Spinal cord (tissue), 10 donors: ENCODE measurements at places on chromosomes 13 and 19.

GRCh38 chr13:110942248-110942981 is 27.5 kb upstream of the ANKRD10 start:
- no peaks in the 10 kb centered on the region for H3K4me1 ChIP-seq
- no peaks in the 10 kb centered on the region for H3K36me3 ChIP-seq
- no peak for DNase-seq

GRCh38 chr19:5978606-5979552 is 939 bp upstream of the RANBP3 start:
- no peaks in the 10 kb centered on the region for H3K27me3 ChIP-seq
- peak overlapping the region; percentile 74 for H3K4me3 ChIP-seq
- H3K36me3 ChIP-seq, result peaks cover 16% of the 10 kb centered on the region
- H3K27ac ChIP-seq, result peak overlapping the region; percentile 84

- no peaks in the 10 kb centered on the region for H3K27me3 ChIP-seq
- no peaks in the 10 kb centered on the region for H3K36me3 ChIP-seq
- no peak overlapping the region for H3K27ac ChIP-seq
- H3K4me1 ChIP-seq, result no peaks in the 10 kb centered on the region
Measured at GRCh38 chr13:74867460-74867859, 614.5 kb downstream of the TBC1D4 start.

- no peaks in the 10 kb centered on the region for H3K27me3 ChIP-seq
- no peak for DNase-seq
- H3K4me1 ChIP-seq, result peaks cover 8% of the 10 kb centered on the region
- peaks cover 71% of the 10 kb centered on the region for H3K36me3 ChIP-seq
- H3K4me3 ChIP-seq, result no peak overlapping the region
- H3K27ac ChIP-seq, result no peak overlapping the region
Measured at GRCh38 chr19:5255602-5256231, 84.9 kb downstream of the PTPRS start.

DNA sequence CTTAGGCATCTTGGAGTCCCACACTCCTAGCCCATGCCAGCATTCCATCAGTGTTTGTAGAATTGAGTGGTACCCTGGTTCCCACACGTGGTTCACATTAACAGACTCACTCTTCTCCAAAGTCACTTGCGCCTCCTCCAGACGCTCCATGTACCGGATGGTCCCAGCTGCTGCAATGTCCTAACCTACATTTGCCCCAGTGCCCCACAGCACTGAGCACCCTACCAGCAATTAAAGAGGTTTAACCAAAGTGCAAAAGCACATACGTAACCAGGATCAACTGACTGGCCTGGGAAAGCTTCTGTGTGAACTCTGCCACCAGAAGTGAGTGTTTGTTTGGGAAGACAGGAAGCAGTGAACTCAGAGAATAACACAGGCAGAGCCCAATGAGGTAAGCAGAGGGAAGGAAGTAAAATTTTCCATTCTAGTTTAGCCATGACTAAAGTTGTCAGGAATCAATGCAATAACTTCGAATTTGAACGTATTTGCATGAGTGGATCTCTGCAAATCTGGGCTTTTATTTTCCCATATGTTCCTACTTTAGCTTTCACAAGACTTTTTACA is 7.3 kb upstream of the MEDAG start:
- no peak for DNase-seq
- peaks cover 4% of the 10 kb centered on the region for H3K4me1 ChIP-seq
- H3K27me3 ChIP-seq, result peaks cover 2% of the 10 kb centered on the region
- peak overlapping the region; percentile 26 for H3K27ac ChIP-seq

- H3K4me1 ChIP-seq, result peaks cover 50% of the 10 kb centered on the region
- peak overlapping the region; percentile 35 for H3K27ac ChIP-seq
- peak overlapping the region; percentile 68 for H3K4me3 ChIP-seq
- H3K36me3 ChIP-seq, result peaks cover 9% of the 10 kb centered on the region
- H3K27me3 ChIP-seq, result no peaks in the 10 kb centered on the region
- no peak for DNase-seq
Measured at GRCh38 chr19:10568062-10568825, 535 bp downstream of the CDKN2D start.

DNA sequence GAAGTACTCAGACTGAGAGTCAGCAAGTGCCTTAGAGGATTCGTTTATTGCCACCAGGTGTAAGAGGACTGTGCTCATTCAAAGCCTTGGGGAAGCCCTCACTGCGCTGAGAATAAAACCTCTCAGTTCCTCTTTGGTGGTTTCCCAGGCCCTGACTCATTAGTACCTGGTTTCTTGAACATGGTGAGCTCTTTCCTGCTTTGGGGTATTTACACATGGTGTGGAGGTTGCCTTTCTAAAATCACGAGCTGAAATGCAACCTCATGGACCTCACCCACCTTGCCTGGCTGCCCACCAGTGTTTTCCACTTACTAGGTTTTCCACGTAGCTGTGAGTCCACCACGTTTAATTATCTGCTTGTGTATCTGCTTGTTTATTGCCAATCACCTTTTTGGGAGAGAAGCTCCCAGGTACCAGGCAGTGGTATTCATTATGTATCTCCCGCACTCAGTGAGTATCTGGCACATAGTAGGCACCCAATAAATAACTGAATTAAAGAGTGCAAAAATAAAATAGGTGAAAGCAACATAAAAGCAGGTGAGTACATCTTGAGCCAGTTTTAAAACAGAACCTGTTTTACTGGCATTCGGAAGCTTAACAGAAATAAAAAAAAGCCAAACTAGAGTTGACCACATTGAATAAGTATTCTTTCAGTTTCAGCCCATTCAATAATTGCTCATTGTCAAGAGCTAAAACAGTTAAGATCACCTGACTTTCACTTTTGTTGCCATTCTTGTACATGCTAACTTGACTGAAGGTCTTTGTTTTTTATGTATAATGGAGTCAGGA is 533.0 kb downstream of the MYO16 start:
- no peak overlapping the region for H3K27ac ChIP-seq
- H3K4me3 ChIP-seq, result no peak overlapping the region
- H3K36me3 ChIP-seq, result peaks cover 2% of the 10 kb centered on the region

DNA sequence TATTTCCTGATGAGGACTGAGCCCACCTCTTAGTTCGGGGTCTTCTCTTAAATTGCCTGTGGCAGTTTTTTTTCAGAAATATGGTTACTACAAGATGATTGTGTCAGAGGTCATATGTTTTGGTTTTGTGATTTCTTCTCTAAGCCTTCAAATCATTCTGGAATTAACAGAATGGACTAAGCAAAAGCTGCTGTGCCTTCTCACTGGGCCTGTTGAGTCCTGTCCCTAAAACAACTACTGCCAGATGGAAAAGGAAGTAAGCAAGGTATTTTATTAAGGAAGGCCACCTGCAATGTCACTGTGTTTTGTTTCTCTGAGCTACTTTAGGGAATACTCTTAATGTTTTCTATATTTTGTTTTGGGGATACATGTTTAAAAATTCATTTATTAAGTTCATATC is 470.8 kb downstream of the PCDH20 start:
- H3K27ac ChIP-seq, result no peak overlapping the region
- DNase-seq, result no peak
- H3K4me1 ChIP-seq, result no peaks in the 10 kb centered on the region
- no peak overlapping the region for H3K4me3 ChIP-seq

- no peak overlapping the region for H3K4me3 ChIP-seq
- H3K27ac ChIP-seq, result peak overlapping the region; percentile 1
- DNase-seq, result no peak
- peaks cover 26% of the 10 kb centered on the region for H3K36me3 ChIP-seq
- peaks cover 72% of the 10 kb centered on the region for H3K4me1 ChIP-seq
- peaks cover 5% of the 10 kb centered on the region for H3K27me3 ChIP-seq
Measured at GRCh38 chr19:41327576-41328156, 17.7 kb downstream of the CCDC97 start.

DNA sequence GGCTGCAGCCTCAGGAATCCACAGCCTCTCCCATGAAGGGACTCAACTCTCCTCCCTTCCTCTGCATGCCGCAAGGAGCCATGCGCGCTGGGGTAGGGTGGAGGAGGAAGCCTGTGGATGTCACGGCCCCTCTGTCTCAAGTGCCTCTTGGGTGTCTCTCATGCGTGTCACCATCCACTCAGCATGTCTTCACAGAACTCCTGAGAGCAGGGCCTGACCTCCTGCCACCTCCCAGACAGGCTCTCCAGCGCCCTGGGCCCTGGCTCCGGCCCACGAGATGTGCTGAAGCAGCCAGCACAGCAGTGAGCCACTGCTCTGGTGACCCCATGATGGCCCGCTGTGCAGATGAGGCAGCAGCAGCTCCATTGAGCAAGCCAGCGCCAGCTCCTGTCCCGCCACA is 25.9 kb upstream of the SPACA7 start:
- peaks cover 16% of the 10 kb centered on the region for H3K27me3 ChIP-seq
- no peaks in the 10 kb centered on the region for H3K36me3 ChIP-seq
- H3K4me3 ChIP-seq, result no peak overlapping the region
- H3K4me1 ChIP-seq, result peaks cover 13% of the 10 kb centered on the region
- no peak overlapping the region for H3K27ac ChIP-seq

DNA sequence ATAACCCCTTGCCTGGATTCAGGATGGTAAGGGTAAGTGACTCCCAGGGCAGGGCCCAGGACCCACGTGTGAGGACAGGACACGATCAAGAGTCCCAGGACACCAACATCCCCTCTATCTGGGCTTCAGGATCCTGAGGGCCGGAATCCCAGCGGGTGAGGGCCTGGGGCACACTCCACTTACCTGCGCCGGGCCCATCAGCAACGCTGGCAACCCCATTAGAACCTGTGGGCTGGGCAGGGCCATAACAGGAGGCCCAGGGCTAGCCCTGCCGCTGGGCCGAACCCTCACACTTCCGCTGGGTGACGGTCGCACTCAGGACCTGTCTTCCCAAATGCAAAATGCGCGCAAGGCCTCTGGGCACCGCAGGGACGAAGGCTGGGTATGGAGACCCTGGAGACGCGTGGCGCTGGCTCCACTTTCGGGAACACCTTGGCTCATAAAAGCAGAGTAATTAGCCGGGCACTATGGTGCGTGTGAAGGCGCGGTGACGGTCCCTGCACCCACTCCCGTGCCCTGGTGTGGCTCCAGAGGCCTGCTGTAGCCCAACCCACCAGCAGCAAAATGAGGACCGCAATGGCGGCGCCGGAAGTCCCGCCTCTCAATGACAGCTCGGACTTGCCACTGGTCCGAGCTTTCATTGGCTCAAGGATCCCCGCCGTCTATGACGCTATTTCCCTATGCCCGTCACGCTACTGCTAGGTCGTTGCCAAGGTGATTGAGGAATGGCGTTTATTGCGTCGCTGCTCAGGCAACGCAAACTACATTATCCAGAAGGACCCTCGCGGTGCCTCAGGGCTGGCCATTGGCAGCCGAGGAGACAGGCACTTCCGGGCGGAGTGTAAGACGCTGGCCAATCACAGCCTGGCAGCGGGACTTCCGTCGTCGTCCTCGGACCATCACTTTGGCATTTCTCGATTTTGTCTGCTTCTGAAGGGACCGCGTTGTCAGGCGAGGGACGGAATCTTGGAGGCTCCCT is at the start of gene ZNF132:
Gene ZNF132, minus strand, starts transcription at position 578 of the 979 bp plus-strand sequence. Its CDS starts 332 bp downstream, at position 246.
- peak; percentile 99 for DNase-seq
- peaks cover 20% of the 10 kb centered on the region for H3K4me1 ChIP-seq
- H3K27ac ChIP-seq, result peak within 1 kb of the TSS; percentile 77
- H3K36me3 ChIP-seq, result peaks cover 28% of the 10 kb centered on the region
- H3K4me3 ChIP-seq, result peak within 1 kb of the TSS; percentile 81
- no peaks in the 10 kb centered on the region for H3K27me3 ChIP-seq

DNA sequence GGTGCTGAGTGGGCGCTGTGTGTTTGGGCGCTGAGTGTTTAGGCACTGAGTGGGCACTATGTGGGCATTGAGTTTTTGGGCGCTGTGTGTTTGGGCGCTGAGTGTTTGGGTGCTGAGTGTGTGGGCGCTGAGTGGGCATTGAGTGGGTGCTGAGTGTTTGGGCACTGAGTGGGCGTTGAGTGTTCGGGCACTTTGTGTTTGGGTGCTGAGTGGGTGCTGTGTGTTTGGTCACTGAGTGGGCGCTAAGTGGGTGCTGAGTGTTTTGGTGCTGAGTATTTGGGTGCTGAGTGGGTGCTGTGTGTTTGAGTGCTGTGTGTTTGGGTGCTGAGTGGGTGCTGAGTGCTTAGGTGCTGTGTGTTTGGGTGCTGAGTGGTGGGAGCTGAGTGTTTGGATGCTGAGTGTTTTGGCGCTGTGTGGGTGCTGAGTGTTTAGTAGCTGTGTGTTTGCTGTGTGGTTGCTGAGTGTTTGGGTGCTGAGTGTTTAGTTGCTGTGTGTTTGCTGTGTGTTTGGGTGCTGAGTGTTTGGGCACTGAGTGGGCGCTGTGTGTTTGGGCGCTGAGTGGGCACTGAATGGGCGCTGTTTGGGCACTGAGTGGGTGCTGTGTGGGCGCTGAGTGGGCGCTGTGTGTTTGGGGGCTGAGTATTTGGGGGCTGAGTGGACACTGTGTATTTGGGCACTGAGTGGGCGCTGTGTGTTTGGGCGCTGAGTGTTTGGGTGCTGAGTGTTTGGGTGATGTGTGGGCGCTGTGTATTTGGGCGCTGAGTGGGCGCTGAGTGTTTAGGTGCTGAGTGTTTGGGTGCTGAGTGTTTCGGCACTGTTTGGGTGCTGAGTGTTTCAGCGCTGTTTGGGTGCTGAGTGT is 47.2 kb upstream of the F7 start:
- no peak for DNase-seq
- peaks cover 8% of the 10 kb centered on the region for H3K4me1 ChIP-seq
- H3K27me3 ChIP-seq, result no peaks in the 10 kb centered on the region

DNA sequence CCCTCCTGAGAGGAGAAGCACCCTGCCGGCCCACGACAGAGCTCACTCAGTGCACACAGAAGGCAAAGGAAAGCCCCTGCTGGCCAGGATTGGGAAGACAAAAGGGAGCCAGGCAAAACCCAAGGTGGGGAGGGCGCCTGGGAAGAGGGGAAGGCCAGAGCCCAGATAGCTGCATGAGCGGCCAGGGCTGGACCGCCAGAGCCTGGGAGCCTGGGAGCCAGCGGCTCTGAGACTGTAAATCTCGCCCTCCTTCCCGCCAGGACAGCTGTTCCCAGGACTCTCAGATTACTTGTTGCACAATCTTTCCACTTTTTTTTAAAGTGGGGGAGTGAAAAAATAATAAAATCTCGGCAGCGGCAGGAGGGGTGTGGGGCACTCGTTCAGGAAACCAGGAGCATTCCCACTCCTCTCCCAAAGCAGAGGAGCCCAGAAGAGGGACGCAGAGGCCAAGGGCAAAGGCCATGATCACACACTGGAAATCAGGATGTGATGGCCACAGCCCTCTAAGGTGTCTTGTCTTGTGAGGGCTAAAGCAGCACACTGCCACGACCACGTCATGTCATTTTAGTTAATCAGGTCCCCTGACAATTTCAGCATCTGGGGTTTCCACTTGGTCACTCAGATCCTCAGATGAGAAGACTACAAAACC is 19.6 kb upstream of the EPHX3 start:
- peaks cover 87% of the 10 kb centered on the region for H3K36me3 ChIP-seq
- H3K4me1 ChIP-seq, result peaks cover 77% of the 10 kb centered on the region
- no peaks in the 10 kb centered on the region for H3K27me3 ChIP-seq
- peak overlapping the region; percentile 78 for H3K27ac ChIP-seq
- H3K4me3 ChIP-seq, result no peak overlapping the region
